NCI-H1930 (cell line): ENCODE measurements at places on chromosomes 3 and 15.

DNA sequence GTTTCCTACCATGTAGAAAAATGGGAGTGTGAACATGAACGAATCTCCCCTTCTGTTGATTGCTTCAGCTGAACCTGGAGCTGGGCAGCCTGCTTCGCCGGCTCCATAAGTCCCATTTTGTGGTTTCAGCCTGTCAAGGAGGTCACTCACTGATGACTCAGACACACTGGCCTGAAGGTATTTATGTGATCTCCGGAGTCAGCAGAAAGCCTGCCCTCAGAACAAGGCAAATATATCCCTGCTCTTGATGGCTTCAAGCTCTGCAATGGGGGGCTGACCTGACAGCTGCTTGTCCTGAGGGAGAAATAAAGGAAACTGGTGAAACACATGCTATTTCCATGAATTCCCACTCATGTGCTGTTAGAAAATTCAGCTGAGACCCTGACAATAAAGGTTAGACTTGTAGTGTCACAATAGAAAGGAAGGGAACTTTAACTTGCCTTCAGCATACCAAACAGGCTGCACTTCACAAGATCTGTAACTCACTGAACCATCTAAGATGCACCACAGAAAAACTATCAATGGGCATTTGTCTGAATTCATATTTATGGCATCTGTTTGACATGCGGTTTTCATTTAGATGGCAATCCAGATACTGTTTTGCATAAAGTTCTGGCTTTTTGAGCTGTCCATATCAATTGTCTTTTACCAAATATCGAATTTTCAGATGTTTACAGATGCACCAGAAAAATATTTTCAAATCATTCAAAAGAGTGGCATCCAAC is 282.0 kb upstream of the VEPH1 start:
- no peak for DNase-seq

- no peak for DNase-seq
These were observed 180.0 kb upstream of the TGFBR2 start for GRCh38 chr3:30426293-30426993.

DNA sequence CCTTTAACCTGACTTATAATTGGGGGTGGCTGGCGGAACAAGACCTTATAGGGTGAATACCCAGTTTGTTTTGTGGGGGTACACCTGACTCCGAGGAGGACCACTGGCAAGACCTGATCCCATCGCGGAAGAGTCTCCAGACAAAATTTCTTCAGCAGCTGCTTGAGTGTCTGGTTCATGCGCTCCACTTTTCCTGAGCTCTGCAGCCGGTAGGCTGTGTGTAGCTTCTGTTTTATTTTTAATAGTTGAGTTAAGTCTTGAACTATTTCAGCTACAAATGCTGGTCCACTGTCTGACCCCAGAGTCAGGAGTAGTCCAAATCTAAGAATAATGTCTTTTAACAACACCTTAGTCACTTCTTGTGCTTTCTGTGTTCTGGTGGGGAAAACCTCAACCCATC is 21.2 kb upstream of the NOX5 start:
- DNase-seq, result no peak

DNA sequence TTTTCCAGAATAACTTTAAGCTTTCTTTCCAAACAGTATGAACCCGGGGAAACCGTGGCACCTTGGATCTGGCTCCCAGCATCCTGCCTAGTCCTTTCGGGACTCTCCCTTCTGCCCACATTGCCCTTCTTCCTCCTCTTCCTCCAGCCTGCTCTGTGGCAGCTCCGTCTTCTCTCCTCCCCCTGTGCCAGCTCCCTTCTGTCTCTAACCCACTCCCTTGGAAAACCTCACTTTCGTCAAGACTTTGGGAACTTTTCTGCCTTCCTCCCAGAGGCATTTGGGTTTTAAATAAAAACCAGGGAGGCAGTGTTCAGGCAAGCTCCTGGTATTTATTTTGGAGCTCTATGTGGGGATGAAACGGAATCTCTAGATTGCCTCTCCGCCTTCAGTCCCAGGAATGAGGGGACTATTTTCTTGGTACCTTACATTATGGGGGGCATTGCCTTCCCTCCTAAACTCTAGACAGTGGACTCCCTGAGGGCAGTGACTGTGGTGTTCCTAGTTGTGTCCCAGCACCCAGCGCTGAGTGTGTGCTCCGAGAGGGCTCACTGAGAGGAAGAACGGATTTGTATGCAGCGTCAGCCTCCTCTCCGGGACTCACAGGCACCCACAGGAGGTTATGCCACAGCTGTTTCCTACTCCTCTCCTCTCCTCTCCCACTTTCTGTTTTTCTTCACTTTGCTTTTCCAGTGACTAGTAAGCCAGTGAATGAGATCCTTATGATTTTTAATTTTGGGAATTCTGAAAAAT is 105.4 kb upstream of the MRPS22 start:
- DNase-seq, result no peak

DNA sequence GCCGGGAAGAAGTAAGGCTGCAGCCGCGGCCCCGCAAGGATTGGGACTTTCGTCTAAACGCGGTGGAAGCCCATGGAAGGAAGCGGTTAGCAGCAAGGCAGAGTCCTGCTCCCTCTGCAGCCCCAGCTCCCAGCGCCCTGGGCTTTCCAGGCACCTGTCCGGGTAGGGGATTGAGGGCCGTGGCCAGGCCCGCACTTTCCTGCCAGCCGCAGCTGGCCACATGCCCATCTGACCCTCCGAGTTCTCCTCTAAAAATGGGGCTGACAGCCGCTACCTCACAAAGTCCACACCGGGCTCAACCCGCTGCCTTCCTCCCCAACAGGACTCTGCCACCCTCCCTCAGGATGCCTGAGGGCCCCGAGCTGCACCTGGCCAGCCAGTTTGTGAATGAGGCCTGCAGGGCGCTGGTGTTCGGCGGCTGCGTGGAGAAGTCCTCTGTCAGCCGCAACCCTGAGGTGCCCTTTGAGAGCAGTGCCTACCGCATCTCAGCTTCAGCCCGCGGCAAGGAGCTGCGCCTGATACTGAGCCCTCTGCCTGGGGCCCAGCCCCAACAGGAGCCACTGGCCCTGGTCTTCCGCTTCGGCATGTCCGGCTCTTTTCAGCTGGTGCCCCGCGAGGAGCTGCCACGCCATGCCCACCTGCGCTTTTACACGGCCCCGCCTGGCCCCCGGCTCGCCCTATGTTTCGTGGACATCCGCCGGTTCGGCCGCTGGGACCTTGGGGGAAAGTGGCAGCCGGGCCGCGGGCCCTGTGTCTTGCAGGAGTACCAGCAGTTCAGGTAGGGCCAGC is 1.9 kb downstream of the NEIL1 start:
- no peak for DNase-seq

DNA sequence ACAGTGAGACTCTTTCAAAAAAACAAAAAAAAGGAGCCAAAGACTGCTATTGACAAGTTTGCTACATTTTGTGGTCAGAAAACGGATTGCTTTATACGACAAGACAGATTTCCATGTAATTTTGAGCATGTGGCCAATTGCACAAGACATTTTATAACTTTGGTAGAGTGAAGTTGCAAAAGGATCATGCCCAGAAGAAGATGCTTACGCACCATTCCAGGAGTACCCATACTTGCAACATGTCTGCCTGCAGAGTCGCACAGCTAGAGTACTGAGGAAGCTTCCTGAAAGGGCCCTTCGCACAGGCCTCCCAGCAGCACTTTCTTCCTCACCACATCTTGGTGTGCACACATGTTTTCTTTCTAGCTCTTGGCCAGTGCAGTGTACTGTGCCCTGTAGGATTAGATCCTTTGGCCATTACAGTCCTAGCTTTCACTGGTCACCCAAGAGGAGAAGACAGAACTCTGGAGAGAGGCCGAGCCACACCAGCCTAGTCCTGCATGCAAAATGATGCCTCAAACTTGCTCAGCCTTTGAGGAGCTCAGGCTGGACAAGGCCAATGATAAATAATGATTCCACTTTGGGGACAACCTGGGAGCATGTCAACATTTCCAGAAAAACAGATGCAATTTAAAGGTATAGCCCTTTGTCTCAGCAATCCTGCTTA is 11.7 kb downstream of the CHDH start:
- DNase-seq, result no peak

DNA sequence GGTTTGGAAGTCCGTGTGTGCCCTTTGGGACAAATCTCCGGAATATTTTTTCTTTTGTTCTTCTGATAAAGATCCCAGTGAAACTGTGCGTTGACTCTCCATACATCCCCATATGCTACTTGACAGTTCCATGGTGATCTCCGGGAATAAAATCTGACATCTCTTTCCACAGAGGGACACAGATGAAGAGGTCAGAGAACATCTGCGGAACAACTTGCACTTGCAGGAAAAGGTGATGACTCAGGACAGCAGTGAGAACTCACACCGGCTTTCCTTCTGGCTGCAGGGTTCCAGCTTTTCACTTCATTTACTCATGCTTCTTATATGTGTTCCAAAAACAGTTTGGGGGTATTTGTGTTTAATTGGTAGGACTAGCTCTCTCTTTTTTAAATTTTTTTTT is 157.5 kb upstream of the CHRM5 start:
- DNase-seq, result no peak

DNA sequence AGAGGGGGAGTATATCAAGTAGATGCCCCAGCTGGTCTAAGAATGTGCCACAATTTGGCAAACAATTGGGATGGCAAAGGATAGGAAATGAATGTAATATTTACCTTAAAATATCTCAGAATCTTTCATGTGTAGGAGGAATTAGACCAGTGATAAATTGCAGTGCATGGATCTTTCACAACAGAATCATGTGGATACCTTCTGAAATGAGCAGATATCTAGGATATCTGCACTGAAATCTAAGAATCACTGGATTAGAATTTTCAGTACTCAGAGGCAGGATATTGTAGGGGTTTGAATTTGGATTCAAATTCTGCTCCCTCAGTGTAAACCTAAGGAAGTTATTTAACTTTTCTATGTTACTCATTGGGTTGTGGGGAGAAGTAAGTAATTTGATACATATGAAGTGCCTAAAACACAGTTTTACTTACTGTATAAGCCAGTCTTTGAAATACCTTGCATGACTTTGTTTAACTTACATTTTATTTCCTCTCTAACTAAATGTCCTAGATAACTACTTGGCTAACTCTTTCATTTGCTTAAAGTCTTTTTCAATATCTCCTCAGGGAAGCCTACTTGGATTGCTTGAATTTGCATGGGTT is 8.8 kb downstream of the IL1RAP start:
- DNase-seq, result no peak

DNA sequence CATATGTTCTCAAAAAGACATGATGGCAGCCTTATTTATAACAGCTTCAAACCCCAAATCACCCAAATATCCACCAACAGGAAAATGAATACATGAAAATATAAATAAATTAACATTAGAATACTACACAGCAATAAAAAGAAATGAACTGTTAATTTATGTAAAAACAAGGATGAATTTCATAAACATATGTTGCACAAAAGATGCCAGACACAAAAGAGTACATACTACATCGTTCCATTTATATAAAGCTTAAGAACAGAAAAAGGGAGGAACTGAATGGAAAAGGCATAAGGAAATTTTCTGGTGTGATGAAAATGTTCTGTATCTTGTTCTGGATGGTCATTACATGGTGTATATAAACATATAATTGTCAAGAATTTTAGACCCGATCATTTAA is 69.9 kb upstream of the TUSC7 start:
- no peak for DNase-seq

- no peak for DNase-seq
These were observed 2.5 kb downstream of the EEFSEC start for GRCh38 chr3:128155616-128156360.

DNA sequence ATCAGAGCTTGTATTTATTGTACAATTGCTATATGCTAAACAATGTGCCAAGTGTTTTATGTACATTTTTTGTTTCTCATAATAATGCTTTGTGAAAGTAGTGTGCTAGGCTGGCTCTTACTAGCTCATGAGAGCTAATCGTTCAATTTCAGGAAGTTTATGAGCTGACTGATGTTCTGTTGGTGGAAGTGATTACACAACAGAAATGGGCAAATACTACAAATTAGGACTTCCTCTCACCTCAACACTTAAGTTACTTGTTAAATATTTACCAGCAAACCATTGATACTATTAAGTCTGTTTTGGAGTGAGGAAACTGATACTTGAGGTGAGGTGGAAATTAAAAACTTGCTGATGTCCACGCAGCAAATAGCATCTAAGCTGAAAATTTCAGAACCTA is 32.3 kb downstream of the SLC9C1 start:
- DNase-seq, result no peak

DNA sequence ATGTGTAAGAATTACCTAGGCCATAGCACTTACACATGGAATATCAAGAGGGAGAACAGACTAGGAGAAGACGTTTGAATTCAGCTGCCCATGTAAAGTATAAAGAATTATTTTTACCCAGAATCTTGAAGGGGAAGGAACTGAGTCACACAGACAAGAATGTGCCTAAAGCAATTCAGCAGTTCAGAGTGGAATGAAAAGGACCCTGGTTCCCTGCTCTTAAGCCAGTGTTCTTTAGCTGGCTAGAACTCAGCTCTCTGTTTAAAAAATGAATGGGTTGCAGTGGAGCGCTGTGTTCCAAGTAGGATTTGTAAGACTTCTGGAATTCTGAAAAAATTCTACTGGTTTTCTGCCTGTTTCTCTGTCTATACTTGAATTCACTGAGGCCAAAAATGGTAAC is 440.2 kb downstream of the LPP start:
- DNase-seq, result no peak

- DNase-seq, result no peak
These were observed 44.0 kb downstream of the CHSY1 start for GRCh38 chr15:101207867-101208288.

- DNase-seq, result no peak
These were observed 80.0 kb upstream of the SKOR1 start for GRCh38 chr15:67745073-67746006.

GRCh38 chr15:90322538-90322937 is 29.5 kb upstream of the ZNF774 start:
- DNase-seq, result no peak

DNA sequence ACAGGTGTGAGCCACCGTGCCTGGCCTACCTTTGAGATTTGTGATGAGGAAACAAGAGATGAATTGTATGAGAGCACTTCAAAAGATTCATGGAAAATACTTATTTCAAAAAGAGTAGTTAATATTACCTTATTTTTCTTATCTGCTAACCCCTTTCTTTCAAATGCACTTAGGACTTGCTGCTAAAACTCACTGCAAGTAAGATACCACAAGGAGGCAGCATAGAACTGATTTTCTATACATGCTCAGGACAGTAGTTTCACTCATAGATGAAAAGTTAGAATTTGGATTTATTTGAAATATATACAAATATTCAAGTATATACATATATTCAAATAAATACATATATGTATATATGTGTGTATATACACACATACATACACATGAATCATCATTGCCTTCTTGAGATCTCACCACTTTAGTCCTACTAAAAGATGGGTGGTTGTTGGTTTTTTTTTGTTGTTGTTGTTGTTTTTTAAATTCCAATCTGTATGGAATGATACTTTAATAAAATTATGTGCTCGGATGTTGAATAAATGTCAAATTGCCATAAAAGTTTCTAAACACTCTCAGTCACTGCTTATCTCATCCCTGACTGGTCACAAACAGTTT is 2.4 kb downstream of the CCNDBP1 start:
- no peak for DNase-seq

GRCh38 chr3:143424874-143425273 is 305.3 kb downstream of the CHST2 start:
- no peak for DNase-seq

GRCh38 chr3:79383402-79384012 is 384.3 kb downstream of the ROBO1 start:
- DNase-seq, result no peak

GRCh38 chr15:100898152-100898490 is 18.5 kb downstream of the ALDH1A3 start:
- no peak for DNase-seq

GRCh38 chr3:72407766-72408165 is 440.5 kb downstream of the SHQ1 start:
- no peak for DNase-seq
